ENCODE measurements at places on chromosomes 7 and 10.

DNA sequence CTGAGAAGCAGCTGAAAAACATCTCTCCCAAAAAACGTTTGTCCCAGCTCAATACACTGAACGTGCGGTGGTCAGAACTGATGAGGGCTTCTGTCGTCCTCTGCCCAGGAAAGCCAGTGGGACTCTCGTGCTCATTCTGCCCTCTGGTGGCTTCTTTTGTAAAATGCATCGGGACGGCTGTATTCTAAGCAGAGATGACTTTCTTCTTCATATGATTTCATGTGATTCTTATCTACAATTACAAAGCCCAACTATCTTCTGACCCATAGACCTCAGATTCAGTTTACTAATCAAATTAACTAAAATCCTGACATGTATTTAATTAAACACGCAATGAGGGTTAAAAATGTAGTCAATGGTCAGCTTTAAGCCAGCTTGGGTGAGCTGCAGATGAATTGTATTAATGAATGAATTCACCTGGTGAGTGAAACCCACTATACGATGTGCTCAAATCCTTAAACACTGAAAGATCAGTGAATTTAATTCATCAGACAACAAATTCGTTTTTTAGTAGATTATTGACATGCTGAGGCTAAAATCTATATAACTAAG, 117.6 kb upstream of the FAM204A start:
- peak; percentile 80 for DNase-seq

DNA sequence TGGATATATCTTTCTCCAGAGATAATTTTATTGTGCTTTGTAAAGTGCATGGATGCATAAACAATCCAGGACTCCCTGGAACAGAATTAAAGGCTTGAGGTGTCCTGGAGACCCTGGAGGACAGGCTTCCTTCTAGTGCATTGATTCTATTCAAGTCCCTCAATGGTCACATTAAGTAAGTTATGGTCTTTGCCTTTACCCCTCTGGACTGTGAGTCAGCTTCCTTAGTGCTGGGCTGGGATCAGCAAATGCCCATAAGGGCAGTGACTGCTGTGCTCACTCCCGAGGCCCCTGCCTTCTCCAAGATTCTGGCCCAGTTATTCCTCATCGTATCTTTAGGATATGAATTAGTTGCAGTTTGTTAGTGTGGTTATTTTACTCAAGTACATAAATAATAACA, 178.7 kb upstream of the PRSS58 start:
- no peak for DNase-seq

DNA sequence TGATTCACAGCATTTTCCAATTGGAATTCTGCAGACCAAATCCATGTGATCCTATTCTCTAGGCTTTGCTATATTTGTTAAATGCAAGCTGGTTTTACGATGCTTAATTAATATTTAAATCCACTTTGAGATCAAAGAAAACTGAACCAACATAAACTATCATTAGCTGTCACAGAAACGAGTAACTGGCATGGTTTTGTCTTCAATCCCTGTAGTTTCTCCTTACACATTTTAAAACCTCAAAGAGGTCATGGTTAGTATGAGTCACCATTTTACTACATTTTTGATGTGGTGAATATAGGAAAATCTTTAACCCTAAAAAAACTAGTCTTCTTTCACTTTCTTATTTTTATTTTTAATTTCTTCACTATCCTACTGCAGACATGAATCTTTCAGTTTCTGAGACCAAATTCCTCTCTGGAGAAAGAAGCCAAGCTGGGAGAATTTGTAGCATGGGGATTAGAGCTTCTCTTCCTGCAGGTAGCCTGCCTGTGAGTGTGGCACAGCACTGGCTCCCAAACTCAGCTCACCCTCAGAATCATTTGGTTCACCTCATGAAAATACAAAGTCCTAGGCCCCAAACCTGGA, 8.7 kb upstream of the LIPM start:
- peak; percentile 88 for DNase-seq

GRCh38 chr10:21125471-21126228, 228.5 kb upstream of the NEBL start:
- no peak for DNase-seq

DNA sequence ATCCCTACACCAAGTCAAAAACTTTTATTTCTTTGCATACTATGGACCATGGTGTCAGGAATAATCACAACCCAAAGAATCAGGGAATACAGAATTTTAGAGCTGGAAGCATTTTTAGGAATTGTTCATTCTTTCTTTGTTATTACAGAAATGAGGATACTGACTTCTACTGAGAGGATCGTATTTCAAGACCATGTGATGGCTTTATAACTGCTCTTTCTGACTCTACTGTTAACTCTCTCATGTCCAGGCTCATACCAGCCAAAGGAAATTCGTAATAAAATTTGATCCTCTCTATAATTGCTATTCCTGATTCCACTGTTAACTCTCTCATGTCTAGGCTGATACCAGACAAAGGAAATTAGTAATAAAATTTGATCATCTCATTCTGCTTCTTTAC, 1050.9 kb upstream of the C7orf33 start:
- no peak for DNase-seq

GRCh38 chr10:43077421-43078171, 727 bp downstream of the RET start:
- DNase-seq = no peak

DNA sequence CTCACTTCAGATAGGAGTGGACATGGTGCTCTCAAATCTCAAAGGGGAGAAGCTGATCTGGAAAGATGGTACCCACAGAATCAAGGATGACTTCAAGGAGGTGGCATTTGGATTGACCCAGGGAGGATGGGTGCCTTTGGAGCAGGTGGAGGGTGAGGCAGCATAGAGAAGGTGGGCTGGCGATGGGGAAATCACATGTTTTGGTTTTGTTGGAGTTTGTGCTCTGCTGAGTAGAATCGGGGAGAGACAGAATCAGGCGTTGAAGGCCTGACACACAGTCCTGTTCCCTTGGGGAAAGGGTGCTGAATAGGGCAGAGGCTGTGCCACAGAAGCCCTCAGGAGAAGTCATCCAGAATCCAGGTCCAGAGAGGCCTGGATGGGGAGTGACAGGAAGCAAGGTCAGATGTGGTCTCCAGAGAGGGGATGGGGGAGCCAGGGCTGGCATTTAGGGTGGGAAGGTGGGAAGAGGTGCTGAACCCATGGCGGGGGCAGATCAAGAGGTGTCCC, 291.1 kb downstream of the GLRX3 start:
- no peak for DNase-seq

DNA sequence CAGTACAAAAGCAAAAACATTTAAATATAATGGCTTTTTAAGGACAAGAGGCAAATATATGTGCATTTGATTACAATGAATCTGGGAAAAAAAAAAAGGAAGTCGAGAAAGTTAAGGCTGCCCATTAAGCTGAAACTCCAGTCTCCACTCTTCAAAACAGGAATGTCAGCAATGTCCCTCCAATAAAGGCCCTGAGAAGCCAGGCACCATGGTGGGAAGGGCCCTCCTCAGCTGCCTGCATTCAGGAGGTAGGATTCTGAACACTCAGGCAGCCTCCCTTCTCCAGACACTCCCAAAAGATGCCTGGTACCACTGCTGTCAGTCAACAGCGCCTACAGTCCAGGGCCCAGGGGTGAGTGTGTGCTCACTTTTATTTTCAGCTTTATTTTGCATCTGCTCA, 121.3 kb upstream of the MGMT start:
- DNase-seq = no peak

DNA sequence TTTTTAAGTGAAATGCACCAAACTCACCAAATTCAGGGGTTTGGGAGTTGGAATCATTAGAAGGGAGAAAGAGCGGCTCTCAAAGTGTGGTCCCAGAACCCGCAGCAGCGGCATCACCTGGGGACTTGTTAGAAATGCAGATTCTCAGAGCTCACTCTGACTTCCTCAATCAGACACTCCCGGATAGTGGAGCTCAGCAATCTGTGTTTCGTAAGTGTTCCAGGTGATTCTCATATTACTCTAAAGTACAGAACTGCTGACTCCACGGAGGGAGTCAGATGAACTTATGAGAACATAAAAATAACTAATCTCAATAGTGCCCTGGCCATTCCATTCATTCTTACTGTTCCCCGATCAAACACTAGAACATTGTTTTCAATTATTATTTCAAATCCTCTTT, 358.7 kb upstream of the MYO3A start:
- no peak for DNase-seq

- DNase-seq = peak; percentile 70
These were observed 50.6 kb downstream of the PWWP2B start for GRCh38 chr10:132447446-132448247.

DNA sequence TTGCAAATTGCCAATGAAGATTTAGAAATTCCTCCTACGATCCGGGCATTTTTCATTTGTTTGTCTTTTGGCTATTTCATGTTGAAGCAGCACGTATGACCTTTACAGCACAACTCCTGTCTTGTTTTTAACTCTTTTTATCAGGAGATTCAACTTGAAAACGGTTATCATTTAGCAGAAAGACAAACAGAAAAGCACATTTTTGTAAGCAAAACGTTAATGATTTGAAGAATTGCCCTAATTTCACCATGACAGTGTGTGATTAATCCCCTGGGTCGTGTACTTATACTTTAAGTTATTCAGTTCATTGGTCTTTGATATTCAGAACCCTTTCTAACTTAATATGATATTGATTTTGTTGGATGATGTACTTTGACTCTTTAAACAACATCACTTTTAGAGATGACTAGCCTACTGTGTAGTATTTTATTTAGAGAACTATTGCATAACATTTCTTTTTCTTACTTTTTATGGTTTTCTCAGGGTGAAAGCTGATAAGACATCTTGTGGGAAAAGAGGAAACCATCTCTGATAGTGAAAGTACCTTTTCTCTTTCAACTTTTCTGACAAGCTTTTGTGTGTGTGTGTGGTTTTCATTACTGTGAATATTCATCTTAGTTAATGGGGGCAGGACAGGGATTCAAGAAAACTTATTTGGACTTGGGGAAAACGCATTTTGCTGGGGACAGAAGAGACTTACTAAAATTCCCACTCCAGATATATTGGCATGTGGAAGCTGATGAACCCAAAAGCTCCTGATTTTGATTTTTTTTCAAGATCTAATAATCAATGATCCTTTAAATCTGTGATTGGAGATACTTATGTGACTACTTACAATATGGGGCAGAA, 8.1 kb downstream of the HHEX start:
- DNase-seq = no peak

- DNase-seq = no peak
These were observed 129.7 kb downstream of the ZNF365 start for GRCh38 chr10:62503872-62504271.

GRCh38 chr7:127819975-127820731, 168.2 kb downstream of the SND1 start:
- peak; percentile 88 for DNase-seq

Measured in SW480 (cell line).